ENCODE measurements at places on chromosomes 6 and 20.
A peak's percentile ranks its signal among the peaks of the same experiment; 100 is the strongest.

- DNase-seq = no peak
Measured at GRCh38 chr20:2465100-2465499, 5.5 kb downstream of the SNRPB start.

- no peak for DNase-seq
Measured at GRCh38 chr6:137717074-137718073, 149.7 kb upstream of the TNFAIP3 start.

DNA sequence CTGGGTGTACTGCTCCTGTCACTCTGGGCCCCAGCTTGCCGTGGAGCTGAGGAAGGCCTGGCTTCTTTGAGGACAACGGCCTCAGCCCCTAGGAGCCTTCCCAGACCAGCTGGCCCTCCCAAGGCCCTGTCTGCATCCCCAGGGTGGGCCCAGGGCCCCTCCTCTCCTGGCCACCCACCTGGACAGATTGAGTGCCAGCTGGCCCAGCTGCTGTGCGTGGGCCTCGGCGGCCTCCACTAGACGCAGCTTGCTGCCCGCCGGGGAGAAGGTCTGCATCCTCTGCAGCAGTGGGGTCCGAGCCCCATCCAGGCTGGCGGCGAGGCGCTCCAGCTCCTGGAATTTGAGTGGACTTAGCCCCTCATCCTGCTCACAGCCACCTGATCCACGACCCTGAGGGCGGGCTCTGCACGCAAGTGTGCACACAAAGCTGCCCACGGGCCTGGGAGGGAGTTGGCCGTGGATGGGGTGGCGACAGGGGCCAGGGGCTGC, 14.4 kb downstream of the ADRM1 start:
- no peak for DNase-seq

DNA sequence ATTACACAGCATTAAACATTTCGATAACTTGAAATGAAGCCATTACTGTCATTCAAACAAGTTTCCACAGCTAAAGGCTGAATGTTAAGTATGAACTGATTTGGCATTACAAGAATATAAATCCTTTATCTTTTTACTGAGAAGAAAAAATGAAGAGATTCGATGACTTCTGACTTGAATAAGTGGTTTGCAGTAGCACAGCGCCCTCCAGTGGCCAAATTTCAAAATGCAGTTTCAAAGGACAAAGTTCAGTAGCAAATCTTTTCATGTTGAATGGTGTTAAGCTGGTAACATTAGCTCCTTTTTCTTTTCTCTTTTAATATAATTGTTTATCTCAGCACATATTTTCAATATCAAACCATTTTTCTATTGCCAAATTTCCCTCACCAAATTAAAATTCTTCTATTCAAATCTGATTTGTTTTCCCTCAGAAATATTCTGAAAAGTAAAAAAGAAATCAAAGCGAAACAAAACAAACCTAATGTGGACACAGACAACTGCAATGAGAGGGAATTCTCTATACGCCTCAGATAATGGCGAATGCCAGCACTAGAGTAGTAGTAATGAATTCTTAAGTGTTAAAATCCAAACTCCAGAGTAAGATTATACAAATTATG, 145.7 kb downstream of the BTBD9 start:
- DNase-seq = peak; percentile 78

GRCh38 chr6:41522780-41523548, 23.2 kb upstream of the FOXP4 start:
- no peak for DNase-seq

DNA sequence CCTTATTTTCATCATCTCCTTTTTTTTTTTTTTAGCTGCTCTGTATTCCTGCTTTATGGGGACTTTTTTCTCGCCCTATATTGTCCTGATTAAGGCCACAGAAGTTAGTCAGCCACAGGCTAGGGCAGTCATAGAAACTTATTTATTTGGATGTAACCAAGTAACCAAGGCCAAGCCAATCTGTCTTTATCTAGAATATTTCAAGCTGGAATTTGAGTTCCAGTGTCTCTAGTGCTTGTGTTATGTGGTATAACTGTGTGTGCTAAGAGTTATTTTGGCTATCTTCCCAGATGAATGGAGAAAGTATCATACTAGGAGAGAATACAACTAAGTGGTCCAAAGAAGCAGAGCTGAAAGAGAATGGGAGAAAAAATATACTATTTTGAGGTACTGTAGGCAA, 751.5 kb downstream of the CBLN4 start:
- DNase-seq = no peak

- DNase-seq = no peak
Measured at GRCh38 chr20:44021186-44021585, 106.5 kb downstream of the TOX2 start.

GRCh38 chr20:21028921-21029320, 77.2 kb downstream of the LINC00237 start:
- DNase-seq = no peak

GRCh38 chr6:111543913-111544435, 61.0 kb upstream of the REV3L start:
- DNase-seq = no peak

GRCh38 chr6:132122871-132123270, 171.7 kb upstream of the CCN2 start:
- no peak for DNase-seq

- DNase-seq = no peak
Measured at GRCh38 chr20:45538209-45538799, 978 bp downstream of the WFDC6 start.

GRCh38 chr6:1313384-1313766, 1.5 kb downstream of the FOXQ1 start:
- peak; percentile 33 for DNase-seq

- no peak for DNase-seq
Measured at GRCh38 chr6:42396720-42397119, 55.0 kb downstream of the TRERF1 start.

DNA sequence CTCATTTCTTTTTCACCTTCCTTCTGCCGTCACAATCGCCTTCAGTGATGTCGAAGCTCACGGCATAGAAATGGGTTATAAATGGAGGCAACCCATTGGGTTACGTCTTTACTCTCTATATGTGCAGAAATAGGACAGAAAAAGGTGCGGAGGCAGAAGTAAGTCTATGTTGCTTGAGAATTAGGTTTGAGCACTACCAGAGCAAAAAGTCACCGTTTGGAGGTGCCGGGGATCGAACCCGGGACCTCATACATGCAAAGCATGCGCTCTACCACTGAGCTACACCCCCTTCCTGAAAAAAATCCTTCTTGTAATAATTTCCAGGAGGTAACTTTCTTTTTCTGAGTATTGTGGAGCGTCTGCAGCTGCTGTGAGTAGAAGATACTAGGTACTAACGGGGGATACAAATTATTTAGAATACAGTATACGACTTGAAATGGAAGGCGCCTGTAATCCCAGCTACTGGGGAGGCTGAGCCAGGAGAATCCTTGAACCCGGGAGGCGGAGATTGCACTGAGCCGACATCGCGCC, 134.2 kb downstream of the TRIM27 start:
- DNase-seq = no peak

DNA sequence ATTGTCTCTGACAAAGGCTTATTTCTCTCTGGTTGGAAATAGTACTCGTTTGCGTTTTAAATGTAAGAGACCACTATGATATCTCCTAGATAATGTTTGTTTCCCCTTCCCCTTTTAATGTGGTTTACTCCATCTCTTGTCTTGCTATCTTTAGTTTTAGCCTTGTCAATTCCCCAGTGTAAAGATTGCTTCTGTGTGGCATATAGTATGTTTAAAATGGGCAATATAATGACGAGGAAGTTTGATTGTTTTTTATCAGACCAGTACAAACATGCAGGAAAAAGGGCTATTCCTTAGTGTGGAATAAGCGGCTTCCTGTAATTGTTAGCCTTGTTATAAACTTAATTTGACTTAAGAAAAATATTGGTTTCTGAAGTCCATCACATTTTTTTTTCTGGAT, 3.1 kb downstream of the QKI start:
- DNase-seq = no peak

- no peak for DNase-seq
Measured at GRCh38 chr6:169868458-169868857, 117.0 kb downstream of the ERMARD start.

GRCh38 chr6:43307451-43308100, 1.1 kb downstream of the CRIP3 start:
- no peak for DNase-seq

- DNase-seq = no peak
Measured at GRCh38 chr6:137191670-137192069, 18.2 kb upstream of the IL22RA2 start.

GRCh38 chr6:11055127-11055627, 11.1 kb upstream of the ELOVL2 start:
- no peak for DNase-seq

- DNase-seq = peak; percentile 33
Measured at GRCh38 chr6:109695468-109695867, 4.4 kb downstream of the FIG4 start.

- DNase-seq = no peak
Measured at GRCh38 chr20:19546648-19547047, 211.4 kb upstream of the RIN2 start.

GRCh38 chr6:150600010-150600300, 270 bp downstream of the PLEKHG1 start:
- no peak for DNase-seq

DNA sequence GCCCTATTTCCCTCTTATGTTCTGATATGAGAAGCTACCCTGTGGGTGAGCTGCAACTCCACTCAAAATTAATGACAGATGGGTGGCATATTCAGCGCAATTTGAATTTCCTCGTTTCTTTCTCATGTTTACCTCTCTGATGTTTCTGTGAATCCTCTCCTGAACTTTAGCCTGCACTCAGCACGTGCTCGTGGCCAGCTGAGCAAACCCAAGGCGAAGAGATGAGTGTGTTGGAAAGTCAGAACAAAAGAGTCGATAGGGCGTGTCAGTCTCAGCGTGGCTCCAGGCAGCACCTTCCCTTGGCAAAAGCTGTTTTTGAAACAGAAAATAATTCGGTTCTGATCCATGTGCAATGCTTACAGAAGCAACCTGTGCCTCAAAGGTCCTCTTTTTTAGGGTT, 226.1 kb upstream of the GMDS start:
- DNase-seq = no peak

DNA sequence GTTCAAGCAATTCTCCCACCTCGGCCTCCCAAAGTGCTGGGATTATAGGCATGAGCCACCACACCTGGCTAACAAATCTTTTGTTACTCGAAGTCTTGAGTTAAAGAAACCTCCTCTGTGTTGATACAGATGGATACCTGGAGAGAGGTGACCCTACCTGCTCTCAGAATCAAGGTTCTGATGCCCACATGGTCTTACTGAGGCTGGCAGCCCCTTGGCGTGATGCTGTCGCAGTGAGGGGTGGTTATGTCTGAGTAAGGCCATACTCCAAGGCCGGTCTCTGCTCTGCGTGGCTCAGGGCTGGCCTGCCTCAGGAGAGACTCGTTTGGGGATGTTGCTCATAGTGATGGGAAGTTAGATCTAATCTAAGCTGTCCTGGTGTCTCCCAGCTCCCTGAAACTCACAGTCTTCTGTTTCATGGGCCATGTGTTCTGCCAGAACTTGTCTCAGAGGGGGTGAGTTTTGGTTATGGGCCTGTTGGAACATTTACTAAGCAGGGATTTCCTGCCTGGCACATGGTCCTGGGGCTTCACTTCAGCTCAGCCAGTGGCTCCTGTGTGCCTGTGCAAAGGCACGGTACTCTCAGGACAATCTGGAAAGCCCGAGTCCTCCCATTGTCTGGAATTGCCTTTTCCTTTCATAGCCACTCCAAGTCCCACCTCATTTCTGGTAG, 17.5 kb upstream of the TRAF3IP2 start:
- no peak for DNase-seq

DNA sequence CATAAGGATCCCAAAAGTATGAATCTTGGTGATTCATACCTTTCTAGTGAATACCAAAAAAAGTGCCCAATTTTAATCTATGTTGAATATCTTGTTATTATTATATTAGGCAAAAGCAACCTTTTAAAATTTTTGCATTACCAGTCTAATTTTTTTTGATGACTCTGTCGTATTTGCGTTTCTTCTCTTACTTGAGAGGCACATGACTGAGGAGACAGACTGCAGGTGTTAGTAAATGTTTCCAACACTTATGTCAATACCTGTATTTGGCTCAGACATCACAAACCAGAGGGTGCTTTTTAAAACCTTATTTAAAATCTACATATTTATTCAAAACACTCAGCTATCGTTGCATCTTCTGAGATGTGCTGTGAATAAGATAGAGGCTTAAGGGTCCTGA, 27.1 kb downstream of the ID4 start:
- DNase-seq = no peak

GRCh38 chr6:67933278-67933677, 701.8 kb upstream of the ADGRB3 start:
- DNase-seq = peak; percentile 12
